Smooth muscle cell of the umbilical artery (primary cell): ENCODE measurements at places on chromosomes 16 and 17. TPM values are rescaled to one million over a fixed set of nuclear protein-coding genes. Genes with fewer than 3 reads are reported as not detected.

ATP2A3 gene
- 14.6 and 21.9 TPM in 2 replicates for total RNA-seq

TOP2A gene
- total RNA-seq: 6.5 and 59.3 TPM in 2 replicates

TSNAXIP1 gene
- 0.32 and 1.5 TPM in 2 replicates for total RNA-seq

CTRB1 gene
- not detected in 2 replicates for total RNA-seq

SSH2 gene
- total RNA-seq: 5.6 and 15.9 TPM in 2 replicates

SMPD3 gene
- total RNA-seq: not detected in 2 replicates

PRSS22 gene
- not detected in 2 replicates for total RNA-seq

CCDC40 gene
- total RNA-seq: 2.5 and 5.6 TPM in 2 replicates

CCL3 gene
- total RNA-seq: not detected in 2 replicates

KRT36 gene
- total RNA-seq: not detected in 2 replicates

TEPSIN gene
- 11.9 and 14.2 TPM in 2 replicates for total RNA-seq

CAMKK1 gene
- 7.7 and 12.6 TPM in 2 replicates for total RNA-seq

C17orf100 gene
- total RNA-seq: 0.55 and 0.59 TPM in 2 replicates

SPIRE2 gene
- 0.30 and 1.4 TPM in 2 replicates for total RNA-seq

HCRT gene
- total RNA-seq: not detected in 2 replicates

KRT9 gene
- not detected in 2 replicates for total RNA-seq
